ENCODE measurements at places on chromosomes 16 and 17.

- no peak for DNase-seq
Observed at GRCh38 chr17:36849871-36850348, 87.4 kb upstream of the LHX1 start.

- DNase-seq, result no peak
Observed at GRCh38 chr17:2222301-2222700, 81.3 kb downstream of the SMG6 start.

GRCh38 chr17:82170412-82170961, 42.2 kb downstream of the CCDC57 start:
- no peak for DNase-seq

GRCh38 chr16:4506450-4506849, 30.3 kb downstream of the HMOX2 start:
- peak; percentile 42 for DNase-seq

DNA sequence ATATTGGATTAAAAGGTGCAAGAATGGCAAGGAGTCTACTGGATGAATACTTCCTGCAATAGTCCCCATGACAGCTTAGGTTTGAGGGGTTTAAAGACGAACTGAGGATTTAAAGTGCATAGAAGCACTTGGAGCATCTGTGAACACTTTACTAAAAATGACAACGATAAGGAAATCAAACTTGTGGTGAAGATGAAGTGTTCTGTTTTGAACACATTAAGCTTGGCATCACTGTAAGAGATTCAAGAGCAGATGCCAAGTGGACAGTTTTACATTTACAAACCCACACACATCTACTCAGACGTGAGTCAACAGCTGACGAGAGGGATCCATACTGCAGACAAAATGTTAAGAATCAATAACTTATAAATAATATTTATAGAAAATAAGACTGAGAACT, 918.7 kb downstream of the CDH11 start:
- no peak for DNase-seq

GRCh38 chr16:50291719-50292565, 25.6 kb downstream of the ADCY7 start:
- no peak for DNase-seq

GRCh38 chr17:78684026-78684425, 98.0 kb downstream of the CYTH1 start:
- DNase-seq, result no peak
